Right atrium auricular region (tissue), 2 donors: ENCODE measurements at places on chromosomes 3 and 15. TPM values are rescaled to one million over a fixed set of nuclear protein-coding genes. Genes with fewer than 3 reads are reported as not detected.

- H3K4me3 ChIP-seq, result no peak overlapping the region
- DNase-seq, result no peak
- no peaks in the 10 kb centered on the region for H3K4me1 ChIP-seq
- no peaks in the 10 kb centered on the region for H3K27me3 ChIP-seq
- H3K27ac ChIP-seq, result no peak overlapping the region
Observed at GRCh38 chr3:149777414-149778214, 14.7 kb downstream of the ANKUB1 start.

DNA sequence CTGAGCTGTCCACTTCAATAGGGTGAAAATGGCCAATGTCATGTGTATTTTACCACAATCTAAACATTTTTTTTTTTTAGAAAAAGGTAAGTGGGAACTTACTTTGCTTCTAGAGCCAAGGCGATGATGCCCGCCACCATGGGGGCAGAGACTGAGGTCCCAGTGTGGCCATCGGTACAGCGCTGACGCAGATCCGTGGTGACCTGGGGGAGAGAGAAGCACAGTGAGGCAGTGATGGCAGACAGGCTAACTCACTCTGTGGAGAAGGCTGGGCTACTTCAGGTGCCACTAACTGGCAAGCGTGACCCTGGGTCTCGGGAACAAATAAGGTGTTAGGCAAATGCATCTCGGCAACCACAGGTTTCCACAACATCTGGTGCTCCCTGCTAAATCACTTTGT, 94.3 kb upstream of the SNRPA1 start:
- H3K4me1 ChIP-seq, result no peaks in the 10 kb centered on the region
- no peaks in the 10 kb centered on the region for H3K36me3 ChIP-seq
- no peaks in the 10 kb centered on the region for H3K27me3 ChIP-seq
- no peak overlapping the region for H3K4me3 ChIP-seq
- no peak for DNase-seq
- H3K27ac ChIP-seq, result no peak overlapping the region

ITIH1 gene
- total RNA-seq, result not detected

AHSG gene
- total RNA-seq, result not detected

ANKRD34C gene
- not detected for total RNA-seq

DNA sequence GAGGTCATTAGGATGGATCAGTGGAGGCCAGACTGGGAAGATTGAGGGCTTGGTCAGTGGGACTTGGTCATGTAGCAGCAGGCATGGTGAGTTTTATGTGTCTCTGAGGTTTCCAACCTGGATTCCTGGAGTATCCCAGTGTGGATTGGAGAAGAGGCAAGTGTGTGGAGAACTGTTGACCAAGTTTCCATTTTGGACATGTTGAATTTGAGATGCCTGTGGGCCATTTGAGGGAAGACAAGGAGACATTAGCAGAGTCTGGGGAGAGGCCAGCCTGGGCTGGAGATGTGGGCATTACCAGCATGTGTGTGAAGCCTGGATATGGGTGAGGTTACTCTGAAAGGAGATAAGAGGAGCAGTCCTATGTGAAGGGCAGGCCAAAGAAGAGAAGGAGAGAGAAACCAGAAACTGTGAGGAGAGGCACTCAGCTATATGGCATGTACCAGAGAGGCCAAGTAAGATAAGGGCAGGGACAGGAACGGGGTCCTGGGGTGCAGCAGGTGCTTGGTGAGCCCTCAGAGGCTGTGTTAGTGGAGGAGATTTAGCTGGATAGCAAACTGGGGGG, 4.3 kb downstream of the SLC25A38 start:
- no peak for DNase-seq
- H3K4me3 ChIP-seq, result no peak overlapping the region
- H3K27me3 ChIP-seq, result no peaks in the 10 kb centered on the region
- H3K27ac ChIP-seq, result no peak overlapping the region
- peaks cover 34% of the 10 kb centered on the region for H3K36me3 ChIP-seq

PIK3R4 gene
- total RNA-seq, result 25.9 TPM

GRCh38 chr15:56919031-56919608, 676 bp downstream of the TCF12 start:
- peak overlapping the region; percentile 98 for H3K27ac ChIP-seq
- peak overlapping the region; percentile 100 for H3K4me3 ChIP-seq
- peak; percentile 62 for DNase-seq
- no peaks in the 10 kb centered on the region for H3K36me3 ChIP-seq
- no peaks in the 10 kb centered on the region for H3K27me3 ChIP-seq
